ENCODE measurements at places on chromosomes 1 and 21.

DNA sequence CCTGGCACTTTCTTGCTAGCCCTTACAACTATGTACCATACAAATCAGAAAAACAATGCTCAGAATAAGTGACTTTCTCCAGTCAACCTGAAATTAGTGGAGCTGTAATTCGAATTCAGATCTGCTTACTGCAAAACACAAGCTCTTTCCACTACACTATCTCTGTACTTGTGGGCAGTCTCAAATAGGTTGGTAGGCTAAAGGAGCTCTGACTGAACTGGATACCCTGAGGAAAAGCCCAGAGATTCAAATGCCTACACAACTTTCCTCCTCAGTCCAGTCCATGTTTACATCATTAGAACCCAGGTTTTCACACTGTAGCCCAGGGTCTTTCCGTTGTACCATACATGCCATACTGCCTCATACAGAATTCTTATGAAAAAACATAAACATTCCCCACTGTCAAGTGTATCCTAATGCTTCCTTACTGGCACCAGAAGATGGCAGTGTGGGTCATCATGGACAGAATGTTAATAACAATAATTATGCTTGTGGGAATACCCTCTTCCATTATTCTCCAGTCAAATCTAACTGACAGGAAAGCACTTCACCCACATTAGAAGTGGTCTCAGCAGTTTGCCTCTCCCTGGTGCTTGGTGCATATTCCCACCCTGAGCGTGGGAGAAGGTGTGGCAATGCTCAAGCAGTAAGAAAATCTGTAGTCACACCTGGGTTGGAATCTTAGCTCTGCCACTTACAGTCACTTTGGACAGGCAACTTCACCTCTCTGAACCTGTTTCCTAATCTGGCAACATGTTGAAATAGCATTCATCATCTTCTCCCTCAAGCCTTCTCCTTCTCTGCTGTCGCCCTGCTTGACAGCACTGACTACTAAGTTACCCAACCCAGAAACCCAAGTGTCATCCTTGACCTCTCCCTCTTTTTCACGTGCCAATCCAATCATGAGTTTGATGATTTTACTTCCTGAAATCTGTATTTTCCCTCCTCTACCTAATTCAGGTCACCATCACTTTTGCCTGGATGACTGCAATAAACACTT lies 14.4 kb upstream of the ZFYVE9 start:
- no peak overlapping the region for H3K27ac ChIP-seq
- H3K36me3 ChIP-seq, result no peaks in the 10 kb centered on the region
- peaks cover 4% of the 10 kb centered on the region for H3K4me1 ChIP-seq
- H3K27me3 ChIP-seq, result peaks cover 7% of the 10 kb centered on the region
- no peak overlapping the region for H3K4me3 ChIP-seq

GRCh38 chr1:47179988-47180563 lies 9.8 kb downstream of the PDZK1IP1 start:
- no peak overlapping the region for H3K4me3 ChIP-seq
- DNase-seq, result no peak
- H3K27ac ChIP-seq, result no peak overlapping the region
- H3K27me3 ChIP-seq, result peaks cover 27% of the 10 kb centered on the region
- no peaks in the 10 kb centered on the region for H3K36me3 ChIP-seq

- no peaks in the 10 kb centered on the region for H3K36me3 ChIP-seq
- H3K27me3 ChIP-seq, result no peaks in the 10 kb centered on the region
- H3K27ac ChIP-seq, result no peak overlapping the region
- DNase-seq, result no peak
- no peak overlapping the region for H3K4me3 ChIP-seq
Observed at GRCh38 chr1:109083923-109084322, 6.6 kb upstream of the TMEM167B start.

- H3K4me3 ChIP-seq, result no peak overlapping the region
- H3K36me3 ChIP-seq, result no peaks in the 10 kb centered on the region
- no peak for DNase-seq
- no peaks in the 10 kb centered on the region for H3K4me1 ChIP-seq
- H3K27me3 ChIP-seq, result no peaks in the 10 kb centered on the region
Observed at GRCh38 chr1:72119491-72119890, 162.8 kb downstream of the NEGR1 start.

DNA sequence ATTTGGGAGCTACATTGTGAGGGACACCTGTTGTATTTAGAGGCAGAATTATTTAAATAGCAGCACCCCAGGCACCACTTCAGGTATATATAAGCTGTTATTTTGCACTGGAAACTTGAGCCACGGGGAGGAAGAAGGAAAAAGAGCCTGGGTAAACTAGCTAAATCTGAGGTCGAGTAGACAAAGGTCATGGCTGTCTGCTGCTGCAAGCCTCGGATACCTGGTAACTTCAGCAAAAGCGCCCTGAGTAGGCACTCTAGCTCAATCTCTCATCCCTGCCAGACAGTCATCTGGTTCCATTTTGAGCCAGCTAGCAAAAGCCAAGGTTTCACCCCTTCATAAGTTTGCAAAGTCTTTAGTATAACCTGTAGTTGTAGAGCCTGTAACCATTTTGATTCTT lies 101.9 kb upstream of the ZNF644 start:
- H3K27me3 ChIP-seq, result peaks cover 3% of the 10 kb centered on the region
- no peaks in the 10 kb centered on the region for H3K36me3 ChIP-seq
- DNase-seq, result peak; percentile 34

GRCh38 chr21:39062196-39062595 lies 121.1 kb downstream of the PSMG1 start:
- no peaks in the 10 kb centered on the region for H3K4me1 ChIP-seq
- DNase-seq, result no peak
- peaks cover 1% of the 10 kb centered on the region for H3K27me3 ChIP-seq
- no peak overlapping the region for H3K27ac ChIP-seq
- H3K36me3 ChIP-seq, result no peaks in the 10 kb centered on the region

- peak overlapping the region; percentile 47 for H3K27ac ChIP-seq
- DNase-seq, result no peak
Observed at GRCh38 chr1:150596095-150596892, 16.9 kb upstream of the MCL1 start.

- H3K36me3 ChIP-seq, result no peaks in the 10 kb centered on the region
- H3K27me3 ChIP-seq, result no peaks in the 10 kb centered on the region
- H3K27ac ChIP-seq, result no peak overlapping the region
- no peak overlapping the region for H3K4me3 ChIP-seq
- H3K4me1 ChIP-seq, result no peaks in the 10 kb centered on the region
Observed at GRCh38 chr1:221620437-221621384, 121.2 kb downstream of the DUSP10 start.

- no peaks in the 10 kb centered on the region for H3K4me1 ChIP-seq
- H3K27me3 ChIP-seq, result no peaks in the 10 kb centered on the region
- peaks cover 9% of the 10 kb centered on the region for H3K36me3 ChIP-seq
Observed at GRCh38 chr1:176046926-176047325, 160.2 kb downstream of the COP1 start.

DNA sequence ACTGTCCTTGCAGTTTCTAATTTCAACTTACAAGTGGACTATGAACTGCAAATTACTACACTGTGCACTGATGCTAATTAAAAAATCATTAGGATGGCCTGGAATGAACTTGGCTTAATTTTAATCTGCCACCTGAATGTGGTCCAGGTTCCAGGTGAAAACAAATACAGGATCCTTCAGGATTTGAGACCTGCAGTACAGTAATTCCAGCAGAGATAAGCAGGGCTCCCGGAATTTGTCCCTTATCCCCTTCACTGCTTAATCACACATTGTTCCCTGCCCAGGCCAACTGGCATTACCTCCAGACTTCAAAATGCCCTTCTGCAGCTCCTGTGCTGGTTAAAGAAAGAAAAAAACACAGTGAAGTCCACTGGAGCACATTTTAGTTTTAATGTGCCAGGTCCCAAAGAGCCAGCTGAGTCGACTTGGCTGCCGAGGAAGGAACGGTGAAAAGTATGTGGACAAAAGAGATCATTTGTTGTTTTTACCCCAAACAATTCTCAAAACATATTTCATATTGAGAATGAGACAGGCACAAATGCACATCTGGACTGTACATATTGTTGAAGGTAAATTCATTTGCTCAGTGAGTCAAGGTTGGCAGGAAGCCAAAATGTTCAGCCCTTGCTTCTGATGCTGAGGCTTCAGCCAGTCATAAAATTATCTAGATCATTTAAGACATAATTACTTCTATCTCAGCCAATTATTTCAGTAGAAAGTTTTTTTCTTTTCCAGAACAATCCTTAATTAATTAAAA lies 28.3 kb downstream of the DEGS1 start:
- no peak overlapping the region for H3K27ac ChIP-seq
- DNase-seq, result no peak
- no peaks in the 10 kb centered on the region for H3K4me1 ChIP-seq
- no peaks in the 10 kb centered on the region for H3K36me3 ChIP-seq
- H3K27me3 ChIP-seq, result no peaks in the 10 kb centered on the region
- H3K4me3 ChIP-seq, result no peak overlapping the region

DNA sequence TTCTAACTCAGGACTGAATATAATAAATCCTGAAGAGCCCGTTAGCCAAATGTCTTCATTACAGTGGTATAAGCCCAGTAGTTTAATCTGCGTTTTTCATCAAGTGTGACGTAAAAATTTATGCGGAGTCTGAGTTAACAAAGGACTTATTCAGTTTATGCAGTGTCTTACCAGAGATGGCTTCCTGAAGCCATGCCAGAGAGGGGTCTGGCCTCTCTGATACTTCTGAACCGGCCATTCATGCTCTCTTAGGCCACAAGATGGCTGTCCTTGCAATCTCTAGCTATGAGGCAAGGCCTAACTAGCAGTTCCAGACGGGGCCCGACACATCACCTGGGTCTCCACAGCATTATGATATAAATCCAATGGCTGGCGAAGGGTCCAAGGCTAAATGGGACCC lies 101.4 kb downstream of the TEX35 start:
- DNase-seq, result no peak
- no peak overlapping the region for H3K4me3 ChIP-seq
- H3K4me1 ChIP-seq, result no peaks in the 10 kb centered on the region
- no peaks in the 10 kb centered on the region for H3K36me3 ChIP-seq
- no peaks in the 10 kb centered on the region for H3K27me3 ChIP-seq
- H3K27ac ChIP-seq, result no peak overlapping the region

- peaks cover 9% of the 10 kb centered on the region for H3K27me3 ChIP-seq
- DNase-seq, result no peak
- H3K36me3 ChIP-seq, result no peaks in the 10 kb centered on the region
- no peaks in the 10 kb centered on the region for H3K4me1 ChIP-seq
- no peak overlapping the region for H3K4me3 ChIP-seq
Observed at GRCh38 chr1:212536586-212536985, 72.0 kb upstream of the ATF3 start.

DNA sequence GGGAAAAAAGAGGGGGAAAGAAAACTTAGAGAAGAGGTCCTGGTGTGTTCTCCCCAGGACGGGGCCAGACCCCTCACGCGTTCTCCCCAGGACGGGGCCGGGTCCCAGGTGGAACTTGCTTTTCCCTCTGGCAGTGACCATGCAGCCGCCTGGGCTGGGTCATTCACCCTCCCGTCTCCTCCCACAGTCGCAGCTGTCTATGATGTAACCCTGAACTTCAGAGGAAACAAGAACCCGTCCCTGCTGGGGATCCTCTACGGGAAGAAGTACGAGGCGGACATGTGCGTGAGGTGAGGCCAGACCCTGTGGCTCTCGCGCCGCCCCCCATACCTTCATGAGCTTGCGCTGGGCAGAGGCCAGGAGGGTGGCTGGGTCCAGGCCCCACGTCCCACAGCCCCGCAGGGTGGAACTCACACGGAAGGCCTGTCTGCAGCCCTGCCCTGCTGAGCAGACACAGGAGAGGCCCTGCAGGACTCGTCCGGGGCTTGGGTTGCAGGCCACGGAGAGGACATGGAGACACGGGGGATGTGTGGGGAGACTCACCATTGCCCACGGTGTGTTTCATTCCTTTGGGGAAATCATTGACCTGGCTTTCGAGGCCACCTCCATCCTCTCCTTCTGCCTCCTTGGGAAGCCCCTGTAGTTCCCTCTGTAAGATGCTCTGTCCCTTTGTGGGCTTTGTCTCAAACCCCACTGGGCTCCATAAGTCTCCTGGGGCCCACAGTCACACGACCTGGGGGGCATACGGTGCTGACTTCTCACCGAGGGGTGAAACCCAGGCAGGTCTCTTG lies 40.7 kb upstream of the TRAPPC10 start:
- no peak for DNase-seq
- H3K4me1 ChIP-seq, result peaks cover 6% of the 10 kb centered on the region
- no peak overlapping the region for H3K4me3 ChIP-seq
- H3K27me3 ChIP-seq, result no peaks in the 10 kb centered on the region
- H3K27ac ChIP-seq, result no peak overlapping the region

- peaks cover 36% of the 10 kb centered on the region for H3K36me3 ChIP-seq
- no peak for DNase-seq
- H3K27me3 ChIP-seq, result no peaks in the 10 kb centered on the region
- H3K4me3 ChIP-seq, result no peak overlapping the region
- no peaks in the 10 kb centered on the region for H3K4me1 ChIP-seq
Observed at GRCh38 chr1:185291159-185291558, 25.9 kb downstream of the IVNS1ABP start.

DNA sequence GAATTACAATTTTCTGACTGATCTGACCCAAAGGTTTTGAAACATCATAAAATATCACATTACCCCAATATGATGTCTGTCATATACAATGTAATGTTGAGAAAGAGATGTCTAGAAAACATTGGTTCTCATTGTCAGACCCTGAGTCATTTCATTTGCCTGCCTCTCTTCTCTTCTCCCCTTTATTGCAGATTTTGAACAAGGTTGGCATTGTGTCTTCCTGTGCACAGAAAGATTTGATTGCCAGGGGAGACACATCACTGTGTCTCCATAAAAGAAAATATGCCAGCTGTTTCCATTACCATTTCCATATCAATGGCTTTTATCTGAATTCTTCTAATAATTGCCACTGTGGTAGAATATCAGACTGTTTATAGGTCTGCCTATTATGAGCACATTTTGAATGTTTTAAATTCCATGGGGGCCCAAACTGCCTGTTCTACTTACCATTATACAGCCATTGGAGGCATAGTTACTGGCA lies 65.6 kb downstream of the IFI44 start:
- no peaks in the 10 kb centered on the region for H3K27me3 ChIP-seq
- H3K27ac ChIP-seq, result no peak overlapping the region
- H3K4me3 ChIP-seq, result no peak overlapping the region
- no peaks in the 10 kb centered on the region for H3K4me1 ChIP-seq

GRCh38 chr1:102821707-102822106 lies 286.6 kb downstream of the COL11A1 start:
- no peak overlapping the region for H3K27ac ChIP-seq
- H3K27me3 ChIP-seq, result no peaks in the 10 kb centered on the region
- no peak for DNase-seq
- H3K36me3 ChIP-seq, result no peaks in the 10 kb centered on the region

GRCh38 chr1:43285269-43285990 lies at the start of gene C1orf210:
Gene C1orf210 (minus strand): TSS chr1:43285581. CDS start chr1:43283270, 2,311 bp downstream.
- no peaks in the 10 kb centered on the region for H3K4me1 ChIP-seq
- no peak for DNase-seq
- H3K27ac ChIP-seq, result no peak within 1 kb of the TSS
- H3K36me3 ChIP-seq, result no peaks in the 10 kb centered on the region
- H3K4me3 ChIP-seq, result no peak within 1 kb of the TSS

- H3K4me3 ChIP-seq, result no peak overlapping the region
- peaks cover 6% of the 10 kb centered on the region for H3K4me1 ChIP-seq
- no peaks in the 10 kb centered on the region for H3K27me3 ChIP-seq
- no peaks in the 10 kb centered on the region for H3K36me3 ChIP-seq
Observed at GRCh38 chr21:46168659-46169386, 13.4 kb upstream of the FTCD start.

- H3K36me3 ChIP-seq, result peaks cover 3% of the 10 kb centered on the region
- no peak overlapping the region for H3K27ac ChIP-seq
- no peak overlapping the region for H3K4me3 ChIP-seq
- no peak for DNase-seq
- peaks cover 6% of the 10 kb centered on the region for H3K4me1 ChIP-seq
- no peaks in the 10 kb centered on the region for H3K27me3 ChIP-seq
Observed at GRCh38 chr1:5408401-5408800, 583.8 kb downstream of the NPHP4 start.

Measured in activated CD4-positive, alpha-beta memory T cell treated with anti-CD3 and anti-CD28 coated beads for 36 hours (primary cell).